ENCODE measurements at places on chromosomes 6 and 20. TPM values are rescaled to one million over a fixed set of nuclear protein-coding genes. Genes with fewer than 3 reads are reported as not detected.

Gene TXNDC5
- 52.8 TPM for total RNA-seq

- peak overlapping the region; percentile 100 for H3K27ac ChIP-seq
- H3K4me1 ChIP-seq: peaks cover 84% of the 10 kb centered on the region
- peaks cover 54% of the 10 kb centered on the region for H3K36me3 ChIP-seq
- DNase-seq: peak; percentile 78
Measured at GRCh38 chr6:11712760-11713159, 65.8 kb downstream of the ADTRP start.

DNA sequence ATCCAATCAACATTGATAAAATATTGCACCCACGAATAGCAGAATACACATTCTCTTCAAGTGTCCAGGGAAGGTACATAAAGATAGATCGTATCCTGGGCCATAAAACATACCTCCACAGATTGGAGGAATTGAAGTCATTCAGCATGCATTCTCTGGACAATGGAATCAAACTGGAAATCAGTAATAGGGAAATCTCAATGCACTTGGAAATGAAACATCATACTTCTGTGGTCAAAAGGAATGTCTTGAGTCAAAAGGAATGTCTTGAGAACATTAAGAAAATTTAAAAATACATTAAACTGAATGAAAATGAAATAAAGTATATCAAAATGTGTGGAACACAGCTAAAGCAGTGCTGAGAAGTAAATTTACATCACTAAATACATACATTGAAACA lies 138.8 kb downstream of the TFAP2A start:
- H3K27ac ChIP-seq: no peak overlapping the region
- H3K4me3 ChIP-seq: no peak overlapping the region
- H3K36me3 ChIP-seq: no peaks in the 10 kb centered on the region
- no peaks in the 10 kb centered on the region for H3K4me1 ChIP-seq
- H3K27me3 ChIP-seq: peaks cover 17% of the 10 kb centered on the region

DNA sequence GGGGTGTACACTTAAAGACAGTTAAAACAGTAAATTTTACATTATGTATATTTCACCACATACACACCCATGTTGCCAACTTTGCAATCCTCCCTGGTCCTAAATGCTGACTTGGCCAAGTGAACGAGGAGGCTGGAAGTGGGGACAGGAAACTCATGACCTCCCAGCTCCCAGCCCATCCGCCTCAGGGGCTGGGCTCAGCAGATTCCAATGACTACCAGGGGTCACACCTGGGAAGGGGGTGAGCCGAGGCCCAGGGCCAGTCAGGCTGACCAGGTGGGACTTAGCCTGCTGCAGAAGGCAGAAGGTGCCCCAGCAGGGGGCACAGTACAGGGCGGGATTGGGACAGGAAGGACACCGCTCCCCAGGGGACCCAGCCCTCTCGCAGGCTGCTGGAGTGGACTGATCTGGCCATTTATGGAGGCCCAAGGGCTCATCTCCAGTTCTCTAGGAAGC lies 2.4 kb downstream of the SIGLEC1 start:
- H3K4me3 ChIP-seq: no peak overlapping the region
- no peaks in the 10 kb centered on the region for H3K36me3 ChIP-seq
- H3K27me3 ChIP-seq: no peaks in the 10 kb centered on the region
- H3K4me1 ChIP-seq: no peaks in the 10 kb centered on the region
- H3K27ac ChIP-seq: no peak overlapping the region
- no peak for DNase-seq

Gene GPR6
- total RNA-seq: not detected

DNA sequence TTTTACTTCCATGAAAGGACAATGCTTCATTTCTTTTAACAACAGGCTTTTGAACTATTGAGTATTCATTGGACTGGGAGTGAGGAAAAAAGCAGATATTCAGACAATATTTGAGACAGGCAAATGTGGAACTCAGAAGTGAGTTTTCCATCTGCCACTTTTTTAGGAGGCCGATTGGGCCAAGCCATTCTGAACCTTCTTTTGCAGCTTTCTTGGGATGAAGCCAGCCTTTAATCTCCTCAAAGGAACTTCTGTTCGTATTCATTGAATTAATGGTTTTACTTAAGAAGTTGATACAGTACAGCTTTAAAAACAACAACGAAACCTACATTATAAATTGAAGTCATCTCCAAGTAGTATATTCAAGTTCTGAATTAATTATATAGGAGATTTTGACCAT lies 187.1 kb upstream of the RNF217 start:
- H3K4me1 ChIP-seq: no peaks in the 10 kb centered on the region
- no peaks in the 10 kb centered on the region for H3K36me3 ChIP-seq
- peaks cover 5% of the 10 kb centered on the region for H3K27me3 ChIP-seq
- no peak overlapping the region for H3K4me3 ChIP-seq
- no peak overlapping the region for H3K27ac ChIP-seq

DNA sequence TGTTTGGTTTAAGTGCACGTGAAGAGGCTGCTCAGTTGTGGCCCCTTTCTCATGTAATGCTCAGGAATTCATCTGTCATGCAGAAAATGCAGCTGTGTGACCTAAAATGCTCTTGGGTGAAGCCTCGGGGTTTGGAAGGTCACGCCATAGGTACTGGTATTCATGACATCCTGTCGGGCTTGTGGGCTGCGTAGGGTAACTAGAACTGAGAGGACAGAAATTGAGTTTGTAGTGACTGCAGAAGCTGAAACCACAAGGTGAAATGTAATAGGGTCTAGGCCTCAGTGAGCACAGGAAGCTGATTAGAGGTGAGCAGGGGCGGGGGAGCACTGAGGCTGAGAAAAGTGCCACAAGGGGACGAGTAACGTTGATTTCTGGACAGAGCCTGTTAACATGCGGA lies 128.8 kb downstream of the SOBP start:
- DNase-seq: peak; percentile 71
- H3K36me3 ChIP-seq: no peaks in the 10 kb centered on the region
- H3K4me3 ChIP-seq: no peak overlapping the region
- H3K27ac ChIP-seq: peak overlapping the region; percentile 16
- no peaks in the 10 kb centered on the region for H3K27me3 ChIP-seq

Gene ABHD16B
- total RNA-seq: 0.11 TPM

GRCh38 chr20:52190437-52191131 lies 995 bp downstream of the ZFP64 start:
- peak overlapping the region; percentile 92 for H3K27ac ChIP-seq
- no peaks in the 10 kb centered on the region for H3K27me3 ChIP-seq
- peaks cover 4% of the 10 kb centered on the region for H3K36me3 ChIP-seq
- peaks cover 15% of the 10 kb centered on the region for H3K4me1 ChIP-seq
- H3K4me3 ChIP-seq: peak overlapping the region; percentile 81
- peak; percentile 63 for DNase-seq

Gene GJA10
- total RNA-seq: not detected

Gene SLPI
- total RNA-seq: not detected

GRCh38 chr6:145139140-145139850 lies 596.0 kb downstream of the EPM2A start:
- no peaks in the 10 kb centered on the region for H3K4me1 ChIP-seq
- no peaks in the 10 kb centered on the region for H3K36me3 ChIP-seq
- H3K27me3 ChIP-seq: peaks cover 13% of the 10 kb centered on the region
- DNase-seq: no peak

- DNase-seq: no peak
- no peak overlapping the region for H3K27ac ChIP-seq
- H3K27me3 ChIP-seq: no peaks in the 10 kb centered on the region
- H3K36me3 ChIP-seq: no peaks in the 10 kb centered on the region
- H3K4me1 ChIP-seq: no peaks in the 10 kb centered on the region
- no peak overlapping the region for H3K4me3 ChIP-seq
Measured at GRCh38 chr6:91824331-91824730, 1237.5 kb upstream of the MAP3K7 start.

- no peaks in the 10 kb centered on the region for H3K36me3 ChIP-seq
- H3K4me1 ChIP-seq: no peaks in the 10 kb centered on the region
Measured at GRCh38 chr20:18004384-18005031, 35.7 kb downstream of the MGME1 start.

- H3K4me1 ChIP-seq: no peaks in the 10 kb centered on the region
- DNase-seq: no peak
- H3K27me3 ChIP-seq: no peaks in the 10 kb centered on the region
- H3K27ac ChIP-seq: no peak overlapping the region
Measured at GRCh38 chr6:155936551-155936950, 480.9 kb upstream of the NOX3 start.

Gene GFOD1
- 4.2 TPM for total RNA-seq

Gene MAP7
- 3.1 TPM for total RNA-seq

DNA sequence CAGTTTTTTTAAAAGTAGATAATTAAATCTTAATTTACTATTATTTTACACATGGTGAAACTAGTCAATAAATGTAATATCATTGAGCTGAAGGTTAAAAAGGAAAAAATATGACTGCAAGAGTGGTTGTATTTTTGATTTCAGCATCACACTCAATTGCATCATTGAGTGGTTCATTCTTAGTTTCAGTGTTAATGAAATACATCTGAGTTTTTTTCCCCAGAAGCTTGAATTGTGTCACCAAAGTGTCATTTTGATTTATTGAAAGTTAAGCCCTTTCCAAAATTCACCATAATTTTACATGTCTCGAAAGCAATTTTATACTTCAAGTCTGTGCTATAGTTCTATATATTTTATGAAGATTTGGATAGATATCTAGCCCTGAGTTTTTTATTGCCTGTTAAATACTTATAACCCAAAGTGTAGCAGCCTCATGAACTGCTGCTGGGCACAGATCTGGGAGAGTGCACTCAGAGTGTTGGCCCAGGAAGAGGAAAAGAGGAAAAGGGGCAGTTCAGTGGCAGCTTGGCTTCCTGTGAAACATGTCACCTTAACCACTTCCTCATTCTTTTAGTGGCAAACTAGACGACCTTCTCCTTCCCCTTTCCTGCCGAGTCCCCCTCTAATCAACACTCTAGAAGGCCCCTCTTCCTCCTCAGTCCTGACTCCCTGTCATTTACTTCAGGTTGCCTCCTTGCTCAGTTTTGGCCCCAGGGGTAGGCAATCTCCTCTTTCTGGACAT lies 140.7 kb downstream of the ESR1 start:
- no peaks in the 10 kb centered on the region for H3K36me3 ChIP-seq
- DNase-seq: no peak
- no peak overlapping the region for H3K4me3 ChIP-seq
- H3K4me1 ChIP-seq: peaks cover 10% of the 10 kb centered on the region
- H3K27me3 ChIP-seq: peaks cover 3% of the 10 kb centered on the region

GRCh38 chr6:69019832-69020231 lies 384.8 kb downstream of the ADGRB3 start:
- H3K27me3 ChIP-seq: no peaks in the 10 kb centered on the region
- no peaks in the 10 kb centered on the region for H3K36me3 ChIP-seq
- H3K4me3 ChIP-seq: no peak overlapping the region
- no peak overlapping the region for H3K27ac ChIP-seq
- DNase-seq: no peak

DNA sequence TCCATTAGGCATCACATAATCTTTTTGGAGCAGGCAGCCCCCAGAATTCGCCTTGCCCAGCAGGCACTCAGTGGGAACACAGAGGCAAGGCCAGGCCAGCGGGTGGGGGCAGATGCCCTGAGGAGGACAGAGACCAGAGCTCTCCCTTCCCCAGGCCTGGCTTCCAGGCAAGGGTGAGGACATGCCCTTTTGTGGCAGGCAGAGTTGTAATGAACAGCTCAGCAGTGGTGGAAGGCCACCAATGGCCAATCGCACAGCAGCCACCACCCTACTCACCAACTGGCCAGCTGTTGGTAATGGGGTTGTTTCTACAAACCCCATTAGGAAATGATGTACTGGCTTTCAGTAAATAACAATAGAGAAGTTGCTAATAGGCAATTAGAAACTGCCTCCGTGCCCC lies 15.4 kb upstream of the DDO start:
- no peak overlapping the region for H3K27ac ChIP-seq
- DNase-seq: no peak
- H3K4me1 ChIP-seq: no peaks in the 10 kb centered on the region
- H3K27me3 ChIP-seq: peaks cover 5% of the 10 kb centered on the region
- no peak overlapping the region for H3K4me3 ChIP-seq

Gene BTN1A1
- not detected for total RNA-seq

Gene HNF4A
- total RNA-seq: not detected

DNA sequence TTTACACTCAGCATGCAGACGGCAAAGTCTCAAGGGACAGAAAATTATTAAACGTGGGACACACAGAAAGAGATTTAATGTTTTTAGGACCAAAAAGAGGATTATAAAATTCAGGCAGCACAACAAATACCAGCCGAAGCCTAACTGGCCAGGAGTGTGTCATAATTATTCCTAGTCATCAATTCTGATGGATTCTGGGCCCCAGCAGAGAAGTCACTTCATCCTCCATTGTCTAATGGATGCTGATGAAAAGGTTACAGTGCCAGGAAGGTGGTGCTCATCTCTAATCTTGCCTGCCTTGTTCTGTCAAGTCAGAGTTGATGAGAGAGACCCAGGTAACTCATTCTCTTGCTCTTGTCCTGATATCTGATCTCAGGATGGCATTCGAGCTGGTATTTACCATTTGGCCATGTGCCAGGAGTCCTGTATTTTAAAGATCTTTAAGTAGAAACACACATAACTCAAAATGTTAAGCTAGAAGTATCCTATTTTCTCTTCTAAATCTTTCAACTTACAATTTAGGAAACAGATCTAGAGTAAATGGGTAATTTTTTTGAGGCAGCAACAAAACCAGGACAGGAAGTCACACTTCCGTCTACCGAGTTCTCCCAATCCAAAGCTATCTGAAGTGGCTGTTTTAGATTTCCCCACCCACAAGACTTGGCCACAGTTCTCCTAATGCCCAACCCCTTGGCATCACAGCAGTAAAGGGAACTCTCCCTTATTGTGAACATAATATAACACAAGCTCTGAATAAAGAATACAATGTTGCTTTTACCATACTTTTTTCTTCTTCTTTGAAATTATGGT lies 50.0 kb downstream of the ADAT2 start:
- H3K36me3 ChIP-seq: no peaks in the 10 kb centered on the region
- H3K27ac ChIP-seq: peak overlapping the region; percentile 34
- peaks cover 2% of the 10 kb centered on the region for H3K27me3 ChIP-seq
- H3K4me3 ChIP-seq: no peak overlapping the region

Gene ACTL10
- total RNA-seq: 1.7 TPM

DNA sequence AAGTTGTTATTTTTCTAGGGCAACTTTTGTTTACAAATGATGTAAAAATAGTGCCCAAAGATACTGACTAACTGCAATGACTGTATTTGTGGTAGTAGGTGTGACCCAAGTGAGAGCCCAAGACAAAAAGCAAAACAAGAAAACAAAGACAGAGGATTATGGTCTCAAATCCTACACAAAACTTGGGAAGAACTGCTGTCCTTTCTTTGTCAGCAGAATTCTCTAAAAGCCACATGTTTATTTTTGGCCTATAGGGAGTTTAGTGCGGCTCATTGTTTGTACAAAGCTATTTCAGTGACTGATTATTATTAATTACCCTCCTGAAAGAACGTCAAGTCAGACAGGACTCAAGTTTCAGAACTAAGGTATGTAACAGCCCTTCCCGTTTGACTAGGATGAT lies 509.2 kb upstream of the SLC35B3 start:
- no peak overlapping the region for H3K27ac ChIP-seq
- no peak for DNase-seq
- H3K4me3 ChIP-seq: no peak overlapping the region
- H3K36me3 ChIP-seq: no peaks in the 10 kb centered on the region

Gene CST3
- 1.0 TPM for total RNA-seq

Gene SLC52A3
- not detected for total RNA-seq

Gene NANP
- total RNA-seq: 6.1 TPM

Gene PTK7
- total RNA-seq: 4.6 TPM

Gene ZBTB12
- total RNA-seq: 1.9 TPM

Gene TREM1
- total RNA-seq: 0.62 TPM

GRCh38 chr6:149867876-149868640 lies 3.9 kb upstream of the LRP11 start:
- no peaks in the 10 kb centered on the region for H3K27me3 ChIP-seq
- peaks cover 3% of the 10 kb centered on the region for H3K4me1 ChIP-seq
- DNase-seq: no peak
- no peak overlapping the region for H3K4me3 ChIP-seq

- H3K27ac ChIP-seq: no peak overlapping the region
- no peaks in the 10 kb centered on the region for H3K27me3 ChIP-seq
- DNase-seq: no peak
- no peak overlapping the region for H3K4me3 ChIP-seq
- H3K36me3 ChIP-seq: peaks cover 39% of the 10 kb centered on the region
Measured at GRCh38 chr20:38755324-38755910, 7.2 kb downstream of the ACTR5 start.

Data from activated CD4-positive, alpha-beta T cell treated with anti-CD3 and anti-CD28 coated beads for 36 hours (primary cell).